ENCODE measurements at places on chromosomes 1 and 21.

- DNase-seq, result no peak
Measured at GRCh38 chr1:37458551-37458950, 15.8 kb upstream of the ZC3H12A start.

DNA sequence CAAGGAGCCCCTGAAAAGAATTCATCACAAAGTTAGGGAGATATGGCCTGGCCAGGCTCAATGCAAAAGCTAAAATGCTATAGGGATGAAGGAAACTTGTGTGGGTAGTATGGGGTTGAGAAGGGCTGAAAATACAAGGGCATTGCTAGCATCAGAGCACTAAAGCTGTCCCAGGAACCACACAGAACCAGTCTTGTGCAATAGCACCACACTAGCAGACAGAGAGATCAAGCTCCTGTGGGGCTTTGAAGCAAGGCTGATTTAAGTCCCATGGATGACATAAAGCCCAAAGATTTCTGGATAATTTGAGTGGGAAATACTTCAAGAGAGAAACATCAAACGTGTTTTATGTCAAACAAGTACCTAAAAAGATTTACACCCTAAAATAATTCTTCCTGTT, 97.1 kb downstream of the VAV3 start:
- DNase-seq, result no peak

- DNase-seq, result peak; percentile 10
Measured at GRCh38 chr1:3530086-3530925, 75.8 kb downstream of the ARHGEF16 start.

GRCh38 chr1:1356166-1356795, 2.1 kb downstream of the MXRA8 start:
- no peak for DNase-seq

DNA sequence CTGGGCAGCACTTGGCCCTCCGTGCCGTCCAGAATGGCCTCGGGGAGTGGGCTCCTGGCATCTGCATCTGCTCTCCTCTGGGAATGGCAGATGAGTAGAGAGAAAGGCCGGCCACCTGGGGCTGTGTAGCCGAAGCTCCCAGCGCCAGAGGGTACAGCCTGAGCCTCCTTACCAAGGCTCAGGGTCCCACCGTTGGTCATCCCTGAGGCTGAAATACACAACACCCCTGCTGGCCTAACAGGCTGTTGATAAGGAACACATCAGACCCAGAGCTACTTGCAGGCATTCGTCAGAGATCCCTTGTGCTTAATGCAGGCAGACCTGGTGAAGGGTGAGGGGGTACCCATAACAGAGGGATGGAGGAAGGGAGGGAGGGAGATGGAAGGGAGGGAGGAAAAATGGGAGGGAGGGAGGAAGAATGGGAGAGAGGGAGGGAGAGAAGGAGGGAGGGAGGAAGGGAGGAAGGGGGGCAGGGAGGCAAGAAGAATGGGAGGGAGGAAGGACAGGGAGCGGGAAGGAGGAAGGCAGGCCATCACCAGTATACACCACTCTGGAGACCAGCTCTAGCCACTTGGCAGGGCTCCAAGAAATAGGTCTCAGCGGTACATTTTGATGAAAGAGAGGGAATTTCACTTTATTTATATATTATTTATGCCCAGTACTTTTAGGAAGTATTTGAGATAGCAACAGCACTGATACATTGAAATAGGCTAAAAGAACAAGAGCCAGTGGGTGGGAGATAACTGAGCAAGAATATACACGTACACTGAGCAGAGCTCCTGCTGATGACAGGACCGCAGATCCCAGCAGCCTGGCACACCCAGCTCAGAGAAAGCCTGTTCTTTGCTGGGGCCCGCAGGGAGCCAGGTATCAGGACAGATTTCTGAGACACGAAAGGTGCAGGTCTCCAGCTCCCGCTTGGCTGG, 315.0 kb upstream of the VAMP3 start:
- DNase-seq, result no peak

DNA sequence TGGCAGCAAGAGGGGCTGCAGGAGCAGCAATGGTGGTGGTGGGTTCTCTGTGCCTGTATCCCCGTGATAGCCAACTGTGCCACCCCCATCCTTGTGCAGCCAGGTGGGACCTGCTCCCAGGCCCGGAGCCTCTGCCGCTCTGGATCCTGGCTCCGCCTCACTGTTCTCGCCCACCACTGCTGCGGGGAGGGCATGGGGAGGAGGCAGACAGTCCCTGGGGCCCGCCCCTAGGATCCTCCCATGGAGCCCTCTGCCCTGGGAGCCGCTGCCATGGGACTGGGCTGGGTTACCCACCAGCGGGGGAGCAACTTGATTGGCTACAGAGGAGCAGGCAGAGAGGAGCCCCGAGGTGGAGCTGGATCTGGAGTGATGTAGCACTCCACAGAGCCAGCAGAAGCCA, 31.6 kb downstream of the CD1D start:
- no peak for DNase-seq

- DNase-seq, result peak; percentile 48
Measured at GRCh38 chr1:162627662-162628296, 4.5 kb upstream of the DDR2 start.

- no peak for DNase-seq
Measured at GRCh38 chr1:119397986-119398385, 17.0 kb upstream of the HSD3B2 start.

GRCh38 chr1:178412400-178412770, 84.4 kb downstream of the CLEC20A start:
- no peak for DNase-seq

DNA sequence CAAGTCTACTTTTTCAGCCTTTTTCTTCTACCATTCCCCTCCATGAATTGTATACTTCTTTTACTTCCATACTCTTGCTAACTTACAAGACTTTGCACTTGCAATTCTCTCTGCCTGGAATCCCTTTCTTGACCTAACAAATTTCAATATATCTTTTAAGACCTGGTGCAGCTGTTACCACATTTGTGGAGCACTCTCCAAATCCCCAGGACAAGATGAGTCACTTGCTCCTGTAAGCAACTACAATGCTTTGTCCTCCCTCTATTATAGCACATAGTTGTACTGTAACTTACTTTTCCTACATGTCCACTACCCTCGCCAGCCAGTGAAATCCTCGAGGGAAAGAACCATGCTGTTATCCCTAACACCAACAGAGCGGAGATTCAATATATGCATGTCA, 43.1 kb downstream of the WARS2 start:
- DNase-seq, result no peak

DNA sequence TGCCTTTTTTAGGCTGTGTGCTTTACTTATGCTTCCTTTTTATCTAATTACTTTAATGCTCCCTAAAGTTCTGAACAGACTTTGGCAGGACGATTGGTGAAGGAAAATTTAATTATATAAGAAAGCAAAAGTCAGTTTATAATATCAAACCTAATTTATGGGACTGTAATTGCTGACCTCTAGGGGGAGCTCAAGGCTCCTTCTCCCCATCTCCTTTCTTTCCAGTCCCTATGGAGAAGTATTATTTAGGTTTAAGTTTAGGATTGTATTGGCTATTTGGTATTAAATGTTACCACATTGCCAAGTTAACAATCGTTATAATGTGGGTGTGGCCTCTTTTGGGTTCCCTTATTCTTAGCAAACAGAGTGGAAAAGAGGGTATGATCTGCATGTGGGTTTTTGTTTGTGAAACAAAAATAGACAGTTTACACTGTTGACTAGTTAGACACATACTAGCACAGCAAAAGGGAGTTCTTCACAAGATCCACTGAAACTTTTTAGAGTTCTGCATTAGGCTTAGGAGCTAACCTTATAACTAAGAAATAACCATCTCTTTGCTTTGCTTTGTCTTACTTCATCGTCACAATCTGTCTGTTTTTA, 48.2 kb upstream of the TNFSF4 start:
- peak; percentile 54 for DNase-seq

DNA sequence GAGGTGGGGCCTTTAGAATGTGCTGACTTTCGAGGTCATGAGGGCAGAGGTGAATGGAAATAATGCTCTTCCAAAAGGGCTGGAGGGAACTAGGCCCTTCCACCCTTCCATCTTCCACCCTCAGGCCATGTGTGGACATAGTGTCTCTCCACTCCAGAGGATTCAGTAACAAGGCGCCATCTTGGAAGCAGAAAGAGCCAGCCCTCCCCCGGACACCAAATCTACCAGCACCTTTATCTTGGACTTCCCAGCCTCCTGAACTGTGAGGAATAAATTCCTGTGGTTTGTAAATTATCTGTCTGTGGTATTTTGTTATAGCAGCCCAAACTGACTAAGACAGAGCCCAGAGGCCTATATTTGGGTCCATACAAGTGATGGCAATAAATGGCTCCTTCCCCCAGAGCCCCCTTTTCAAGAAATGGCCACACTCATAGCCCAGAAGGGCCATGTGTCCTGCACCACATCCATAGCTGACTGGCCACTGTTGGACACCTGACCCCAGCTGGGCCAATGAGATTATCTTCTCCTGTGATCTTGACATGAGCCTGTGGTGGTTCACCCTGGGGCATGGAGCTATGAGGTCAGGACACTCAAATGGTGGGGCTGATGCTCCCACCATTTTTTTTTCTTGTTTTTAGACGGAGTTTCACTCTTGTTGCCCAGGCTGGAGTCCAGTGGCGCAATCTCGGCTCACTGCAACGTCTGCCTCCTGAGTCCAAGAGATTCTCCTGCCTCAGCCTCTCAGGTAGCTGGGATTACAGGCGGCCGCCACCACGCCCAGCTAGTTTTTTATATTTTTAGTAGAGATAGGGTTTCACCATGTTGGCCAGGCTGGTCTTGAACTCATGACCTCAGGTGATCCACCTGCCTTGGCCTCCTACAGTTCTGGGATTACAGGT, 114.9 kb downstream of the RRAGC start:
- no peak for DNase-seq

GRCh38 chr1:8506995-8507615, 189.2 kb downstream of the SLC45A1 start:
- no peak for DNase-seq

DNA sequence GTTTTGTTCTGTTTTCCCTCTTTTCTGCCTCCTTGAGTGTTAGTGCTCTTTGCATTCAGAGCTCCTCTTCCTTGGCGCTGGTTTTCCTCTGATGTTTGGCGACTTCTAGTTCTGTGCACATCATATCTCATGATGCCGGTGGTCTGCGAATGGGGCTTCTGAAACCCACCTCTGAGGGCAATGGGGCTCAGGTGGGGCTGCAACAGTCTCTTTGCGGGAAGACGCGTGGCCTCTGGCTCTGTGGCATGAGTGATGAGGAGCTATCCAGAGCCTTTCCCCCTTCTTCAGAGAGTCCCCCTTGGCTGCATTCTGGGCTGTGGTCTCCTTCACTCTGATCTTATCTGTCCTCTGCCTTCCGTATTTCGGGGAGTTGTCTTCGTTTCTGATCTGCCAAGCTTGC, 39.0 kb downstream of the TNFRSF8 start:
- DNase-seq, result no peak

- DNase-seq, result no peak
Measured at GRCh38 chr1:167430134-167430848, 88.0 kb downstream of the CD247 start.

- peak; percentile 46 for DNase-seq
Measured at GRCh38 chr1:30754684-30755171, 2.8 kb downstream of the LAPTM5 start.

- DNase-seq, result no peak
Measured at GRCh38 chr1:18384471-18384870, 96.3 kb upstream of the KLHDC7A start.

GRCh38 chr1:2274231-2274928, 46.3 kb downstream of the SKI start:
- no peak for DNase-seq

DNA sequence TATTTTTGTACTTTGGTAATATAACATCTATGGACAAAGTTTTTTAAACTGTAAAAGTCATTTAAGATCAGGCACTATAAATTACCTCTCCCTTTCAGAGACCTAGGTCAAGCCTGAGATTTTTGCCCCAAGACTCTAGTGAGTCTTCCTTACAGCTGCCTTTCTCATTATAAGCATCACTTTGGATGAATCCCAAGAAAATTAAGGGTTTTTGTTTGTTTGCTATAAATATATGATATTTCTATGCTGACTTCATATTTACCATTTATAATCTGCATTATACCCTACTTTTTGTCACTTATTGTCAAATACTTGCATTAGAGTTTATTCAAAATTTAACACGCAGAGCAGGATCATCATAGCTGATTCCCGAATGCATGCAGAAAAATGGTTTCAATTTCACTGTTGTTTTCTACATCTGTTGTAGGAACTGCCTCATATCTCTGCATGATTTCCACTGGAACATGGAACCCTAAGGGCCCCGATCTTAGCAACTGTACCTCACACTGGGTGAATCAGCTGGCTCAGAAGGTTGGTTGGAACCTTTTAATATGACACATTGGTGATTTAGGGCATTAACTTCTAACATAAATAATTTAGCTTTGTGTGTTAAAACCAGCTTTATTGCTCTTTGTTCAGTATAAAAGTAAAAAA, 150.0 kb downstream of the ADGRL2 start:
- DNase-seq, result no peak
